Stimulated activated CD4-positive, alpha-beta T cell treated with anti-CD3 and anti-CD28 coated beads, Interleukin-1b, Interleukin-23, amount 100 ng/mL, for 4 hours (primary cell): ENCODE measurements at places on chromosomes 3 and 15.

GRCh38 chr3:103862415-103862814 lies 1427.6 kb downstream of the ZPLD1 start:
- no peak for DNase-seq

DNA sequence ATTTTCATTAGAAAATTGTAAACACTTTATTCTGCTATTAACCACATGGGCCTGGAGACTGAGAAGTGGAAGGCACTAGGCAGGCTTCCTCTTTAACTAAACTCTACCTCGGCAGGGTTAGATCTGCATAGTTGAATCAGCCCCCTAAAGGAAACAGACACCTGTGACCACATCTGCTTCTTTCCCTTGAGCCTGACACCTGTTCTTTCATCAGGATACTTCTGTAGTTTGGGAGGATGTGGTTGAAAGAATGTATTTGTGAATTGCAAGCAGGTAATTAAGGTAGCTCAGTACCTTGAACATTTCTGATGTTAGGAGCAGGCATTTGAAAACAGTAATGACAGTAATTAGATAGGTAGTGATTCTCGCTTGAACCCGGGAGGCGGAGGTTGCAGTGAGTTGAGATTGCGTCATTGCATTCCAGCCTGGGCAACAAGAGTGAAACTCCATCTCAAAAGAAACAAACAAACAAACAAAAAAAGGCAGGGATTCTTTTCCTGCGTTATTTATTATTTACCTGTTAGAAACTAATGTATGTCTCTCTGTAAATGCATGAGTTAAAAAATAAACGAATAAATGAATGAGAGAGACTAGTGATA lies 468.5 kb downstream of the NLGN1 start:
- DNase-seq: no peak

GRCh38 chr3:149401926-149402310 lies 24.5 kb upstream of the TM4SF1 start:
- no peak for DNase-seq

- no peak for DNase-seq
These were observed 32.4 kb downstream of the NIPA2 start for GRCh38 chr15:22870865-22871264.

- no peak for DNase-seq
These were observed at the start of gene PLSCR4 for GRCh38 chr3:146250449-146251382. Gene PLSCR4 (minus strand): TSS chr3:146251105. CDS start chr3:146222071, 29,034 bp downstream.
